ENCODE measurements at places on chromosomes 2 and 18.

- no peak for DNase-seq
Observed at GRCh38 chr18:42760290-42760689, 355.2 kb downstream of the RIT2 start.

DNA sequence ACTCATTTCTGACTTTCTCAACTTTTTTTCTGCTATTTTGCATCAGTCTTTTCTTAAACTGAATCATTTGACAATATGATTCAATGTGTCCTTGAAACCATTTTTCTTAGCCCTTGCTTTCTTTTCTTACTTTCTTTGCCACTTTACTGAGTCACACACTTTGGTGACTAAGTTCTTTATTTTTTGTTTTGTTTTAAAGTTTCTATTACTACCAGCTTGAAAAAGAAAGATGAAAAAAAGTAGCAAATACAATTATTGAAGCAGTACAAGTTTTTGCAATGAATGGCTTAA lies 116.5 kb downstream of the DOCK10 start:
- peak; percentile 42 for DNase-seq

- DNase-seq: peak; percentile 83
Observed at GRCh38 chr2:109382951-109383350, 230.8 kb downstream of the SEPTIN10 start.

GRCh38 chr2:166242309-166242708 lies 114.5 kb upstream of the SCN1A start:
- DNase-seq: no peak

DNA sequence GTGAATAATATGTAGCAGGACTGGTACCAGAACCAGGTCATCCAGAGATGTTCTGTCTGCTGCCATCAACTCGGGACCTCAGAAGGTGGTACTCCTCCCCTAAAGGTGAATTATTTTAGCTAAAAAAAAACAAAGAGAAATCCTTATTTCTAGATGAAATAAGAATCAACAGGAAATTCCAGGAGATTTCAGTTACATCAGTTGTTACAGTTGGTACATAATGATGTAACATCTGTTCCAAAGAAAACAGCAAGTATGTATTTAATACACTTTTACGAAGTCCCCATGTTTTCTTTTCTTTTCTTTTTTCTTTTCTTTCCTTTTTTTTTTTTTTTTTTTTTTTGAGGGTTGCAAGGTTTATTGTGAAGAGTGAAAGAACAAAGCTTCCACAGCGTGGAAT lies 33.6 kb upstream of the CD28 start:
- no peak for DNase-seq

- DNase-seq: no peak
Observed at GRCh38 chr2:6212491-6212890, 520.3 kb downstream of the SOX11 start.

DNA sequence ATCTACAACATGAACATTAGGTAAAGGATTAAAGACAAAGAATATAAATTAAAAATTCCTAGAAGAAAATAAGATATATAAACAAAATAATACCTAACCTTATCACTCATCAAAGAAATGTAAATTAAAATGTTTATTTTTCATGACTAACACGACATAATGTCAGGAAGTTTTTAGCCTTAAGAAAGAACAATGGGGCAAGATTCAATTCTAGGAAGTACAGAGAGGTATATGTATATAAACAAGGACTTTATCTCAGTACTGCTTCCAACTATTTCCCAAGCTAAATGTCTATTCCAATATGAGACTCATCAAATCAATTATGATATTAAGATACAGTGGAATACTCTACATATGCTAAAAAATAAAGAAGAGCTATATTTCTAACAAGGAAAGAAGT lies 44.1 kb downstream of the TTC21B start:
- DNase-seq: no peak

DNA sequence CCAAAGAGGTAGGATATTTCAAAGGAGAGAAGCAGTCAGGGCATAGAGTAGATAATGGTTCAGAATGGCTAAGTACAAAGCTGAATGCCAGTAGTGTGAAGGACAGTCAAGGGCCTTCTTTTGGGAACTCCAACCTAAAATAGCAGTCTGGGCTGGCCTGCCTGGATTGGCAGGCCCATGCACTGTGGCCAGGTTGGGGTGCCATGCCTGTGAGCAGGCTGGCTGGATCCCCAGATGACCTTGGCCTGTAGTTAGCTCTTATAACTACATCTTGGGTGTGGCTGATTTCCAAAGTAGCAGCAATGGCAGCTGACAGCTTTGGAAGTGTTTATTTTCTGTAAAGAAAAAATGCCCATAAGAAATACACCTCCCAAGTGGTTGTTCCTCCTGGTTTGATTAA lies 51.5 kb upstream of the ITGB6 start:
- no peak for DNase-seq

DNA sequence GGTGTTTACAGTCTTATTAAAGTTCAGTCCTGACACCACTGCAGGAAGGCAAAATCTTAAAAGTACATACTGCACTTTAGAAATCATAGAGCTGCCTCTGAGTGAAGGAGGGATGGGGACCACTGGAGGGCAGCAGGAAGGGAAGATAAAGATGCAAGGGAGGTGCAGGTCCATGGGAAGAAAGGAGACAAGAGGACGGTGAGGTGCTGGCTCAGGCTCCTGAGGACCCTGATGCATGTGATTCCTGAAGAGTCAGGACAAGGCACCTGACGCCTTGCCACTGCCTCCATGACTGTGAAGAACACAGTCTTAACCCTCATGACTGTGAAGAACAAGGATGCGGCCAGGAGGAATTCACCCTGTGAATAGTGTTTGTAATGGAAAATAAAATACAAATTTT lies 116.2 kb upstream of the NPAS2 start:
- DNase-seq: no peak
